T-helper 2 cell (primary cell): ENCODE measurements at places on chromosomes 1 and 21.

DNA sequence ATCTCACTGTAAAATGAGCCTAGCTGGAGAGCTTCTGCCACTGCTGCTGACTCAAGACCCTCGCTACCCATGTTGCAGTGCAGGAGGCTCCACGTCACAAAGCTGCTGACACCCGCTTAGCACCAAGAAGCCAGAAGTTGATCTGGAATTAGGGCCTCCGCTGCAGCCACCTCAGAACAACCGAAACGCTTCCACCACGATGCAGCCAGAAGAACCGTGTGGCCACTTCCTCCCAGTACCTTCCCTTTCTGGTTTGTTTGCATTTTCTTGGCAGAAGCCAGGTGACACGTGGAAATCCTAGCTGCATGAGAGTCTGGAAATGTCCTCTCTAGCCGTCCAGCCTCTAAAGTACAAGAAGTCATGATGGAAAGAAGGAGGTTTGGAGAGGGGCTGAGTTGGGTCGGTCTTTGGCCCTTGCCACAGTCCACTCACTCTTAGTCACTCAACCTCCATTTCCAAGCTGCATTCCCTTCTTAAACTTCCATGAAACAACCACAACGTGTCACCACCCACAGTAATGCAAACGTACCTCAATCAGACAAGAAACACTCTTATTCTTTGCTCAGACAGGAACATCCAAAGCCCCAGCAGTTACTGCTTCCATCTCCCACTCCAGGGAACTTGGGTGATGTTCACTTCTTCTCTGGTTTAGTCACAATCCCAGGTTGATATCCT lies 10.0 kb upstream of the CDA start:
- DNase-seq = no peak

- no peak for DNase-seq
These were observed 29.1 kb downstream of the SLC2A1 start for GRCh38 chr1:42929434-42930177.

- DNase-seq = peak; percentile 16
These were observed 613 bp downstream of the ZFYVE9 start for GRCh38 chr1:52142220-52143183.

DNA sequence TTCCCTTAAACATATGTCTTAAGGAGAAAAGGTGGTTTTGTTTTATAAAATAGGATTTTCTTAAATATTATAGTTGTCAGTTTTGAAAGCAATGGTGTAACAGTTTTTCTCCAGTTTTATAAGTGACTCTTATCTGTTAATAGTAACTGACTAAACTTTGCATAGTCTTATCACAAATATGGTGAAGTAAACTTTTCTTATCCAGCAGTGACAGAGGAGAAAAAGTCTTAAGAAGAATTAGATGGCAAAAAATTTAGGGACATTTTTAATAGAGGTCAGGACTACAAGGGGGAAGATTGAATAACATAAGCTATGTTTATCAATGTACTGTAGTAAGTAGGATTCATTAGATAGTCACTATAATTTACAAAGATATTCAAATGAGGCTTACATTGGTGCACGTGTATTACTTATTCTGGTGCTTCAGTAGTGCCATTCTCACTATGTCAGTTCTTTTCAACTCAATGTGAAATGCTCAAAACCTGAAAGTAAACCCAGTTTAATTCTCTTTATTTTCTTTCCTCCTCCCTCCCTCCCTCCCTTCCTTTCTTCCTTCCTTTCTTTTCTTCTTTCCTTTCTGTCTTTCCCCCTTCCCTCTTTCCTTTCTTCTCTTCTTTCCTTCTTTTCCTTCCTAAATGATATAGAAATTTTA lies 26.1 kb downstream of the F3 start:
- no peak for DNase-seq

DNA sequence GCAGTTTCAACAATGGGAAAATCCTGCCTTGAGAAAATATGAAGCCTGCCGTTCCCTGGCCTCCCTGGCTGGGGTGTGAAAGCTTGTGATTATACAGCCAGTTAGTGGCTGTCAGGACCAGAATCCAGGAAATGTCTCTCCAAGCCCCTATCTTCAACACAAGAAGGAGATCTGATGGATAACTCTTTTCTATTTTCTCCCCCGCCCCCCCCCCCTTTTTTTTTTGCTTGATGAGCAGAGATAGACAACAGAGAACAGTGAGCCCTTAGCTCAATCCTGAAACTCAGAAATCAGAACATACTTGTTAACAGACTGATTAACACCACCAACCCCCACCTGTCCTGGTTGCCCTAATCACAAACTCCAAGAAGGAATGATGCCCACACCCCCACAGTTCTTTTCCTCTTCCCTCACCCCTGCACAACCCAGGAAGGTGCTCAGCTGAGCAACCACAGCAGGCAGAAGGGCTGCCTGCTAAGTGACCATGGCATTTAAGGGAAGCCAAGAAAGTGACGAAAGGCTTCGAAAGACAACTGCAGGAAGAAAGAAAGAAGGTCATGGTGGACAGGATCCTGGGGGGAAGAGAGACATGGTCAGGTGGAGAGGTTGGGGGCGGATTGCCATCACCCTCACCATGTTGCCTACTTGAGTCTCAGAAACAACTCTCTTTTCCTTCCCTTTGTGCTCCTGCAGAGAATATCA lies 12.3 kb upstream of the DENND2D start:
- no peak for DNase-seq

- no peak for DNase-seq
These were observed 7.2 kb downstream of the HLCS start for GRCh38 chr21:36959020-36959835.

DNA sequence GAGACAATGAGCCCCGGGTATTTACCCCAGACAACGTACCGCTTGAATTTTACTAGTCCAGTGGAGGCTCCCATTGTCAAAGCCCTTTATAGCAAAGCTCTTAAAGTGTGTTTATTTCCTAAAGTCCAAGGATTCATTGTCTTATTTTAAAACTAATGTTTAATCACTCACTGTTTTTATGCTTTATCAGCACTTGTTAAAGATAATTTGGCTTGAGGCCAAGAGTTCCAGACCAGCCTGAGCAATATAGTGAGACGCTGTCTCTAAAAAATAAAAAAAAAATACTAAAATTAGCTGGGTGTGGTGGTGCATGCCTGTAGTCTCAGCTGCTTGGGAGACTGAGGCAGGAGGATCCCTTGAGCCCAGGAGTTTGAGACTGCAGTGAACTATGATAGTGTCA lies 202.8 kb downstream of the RYR2 start:
- DNase-seq = no peak

GRCh38 chr1:167881069-167881468 lies 32.9 kb downstream of the ADCY10 start:
- no peak for DNase-seq

GRCh38 chr1:180232521-180233043 lies 2.5 kb downstream of the LHX4 start:
- no peak for DNase-seq
